ENCODE measurements at places on chromosomes 4 and X. TPM values are rescaled to one million over a fixed set of nuclear protein-coding genes. Genes with fewer than 3 reads are reported as not detected.

The DKC1 gene
- 29.8 TPM for total RNA-seq

The DUSP9 gene
- total RNA-seq: not detected

GRCh38 chrX:152884171-152884570 is 13.7 kb upstream of the ZNF185 start:
- DNase-seq: no peak

GRCh38 chrX:39073131-39073530 is 271.9 kb downstream of the MID1IP1 start:
- DNase-seq: no peak

DNA sequence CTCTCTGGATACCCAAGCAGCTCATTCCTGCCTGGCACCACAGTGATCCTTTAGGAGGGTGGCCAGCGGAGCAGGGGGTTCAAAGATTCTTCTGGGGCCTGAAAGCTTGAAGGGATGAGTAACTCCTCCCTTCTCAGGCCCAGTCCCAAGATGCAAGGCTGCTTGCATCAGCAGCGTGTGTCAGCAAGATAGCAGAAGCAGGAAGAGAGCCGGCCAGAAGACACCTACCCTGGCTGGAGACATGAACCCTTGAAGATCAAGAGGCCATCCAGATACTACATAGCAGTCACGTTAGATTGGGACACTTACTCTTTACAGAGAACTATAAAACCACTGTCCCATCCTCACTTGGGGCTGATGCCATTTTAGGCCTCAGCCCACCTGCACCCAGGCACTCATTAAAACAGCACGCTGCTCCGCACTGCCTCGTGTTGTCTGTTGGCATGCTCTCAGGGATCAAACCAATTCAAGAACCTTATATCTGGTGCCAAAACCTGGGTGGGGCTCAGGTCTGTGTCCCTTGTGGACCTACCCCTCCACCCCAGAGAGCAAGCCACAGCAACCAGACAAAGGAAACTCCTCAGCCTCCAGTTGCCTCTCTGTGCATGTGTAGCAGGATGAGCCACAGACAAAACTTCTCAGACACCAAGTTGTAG is 6.5 kb downstream of the UGT2B17 start:
- no peak for DNase-seq

GRCh38 chr4:142840516-142841123 is 5.5 kb downstream of the INPP4B start:
- DNase-seq: no peak
